ENCODE measurements at places on chromosomes 5 and 9.

DNA sequence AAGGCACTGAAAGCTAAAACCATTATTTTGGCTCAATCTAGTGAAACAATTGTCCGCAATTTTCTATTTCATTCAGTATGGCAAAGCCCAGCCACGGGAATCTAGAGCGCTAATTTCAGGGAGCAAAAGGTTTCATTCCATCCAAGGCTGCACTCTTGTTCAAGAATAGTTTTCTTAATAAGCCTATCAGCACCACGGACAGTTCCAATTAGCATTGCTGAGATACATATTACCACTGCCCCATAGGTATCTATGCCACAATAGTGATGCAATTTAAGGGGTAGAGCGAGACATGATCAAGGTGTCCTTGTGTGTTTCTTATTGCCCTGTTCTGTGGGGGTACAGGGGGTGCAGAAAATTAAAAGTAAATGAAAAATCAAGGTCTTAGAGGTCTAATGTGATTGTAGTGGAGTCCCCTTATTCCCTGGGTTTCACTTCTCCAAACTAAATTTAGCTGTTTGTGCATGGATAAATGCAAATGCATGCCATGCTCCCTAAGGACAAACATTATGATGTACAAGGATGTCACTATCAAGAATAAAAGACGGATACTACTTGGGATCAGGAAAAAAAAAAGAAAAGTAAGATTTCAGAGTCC is 45.5 kb downstream of the SPOCK1 start:
- DNase-seq: no peak

- DNase-seq: no peak
Measured at GRCh38 chr5:7926720-7927119, 57.8 kb downstream of the MTRR start.

DNA sequence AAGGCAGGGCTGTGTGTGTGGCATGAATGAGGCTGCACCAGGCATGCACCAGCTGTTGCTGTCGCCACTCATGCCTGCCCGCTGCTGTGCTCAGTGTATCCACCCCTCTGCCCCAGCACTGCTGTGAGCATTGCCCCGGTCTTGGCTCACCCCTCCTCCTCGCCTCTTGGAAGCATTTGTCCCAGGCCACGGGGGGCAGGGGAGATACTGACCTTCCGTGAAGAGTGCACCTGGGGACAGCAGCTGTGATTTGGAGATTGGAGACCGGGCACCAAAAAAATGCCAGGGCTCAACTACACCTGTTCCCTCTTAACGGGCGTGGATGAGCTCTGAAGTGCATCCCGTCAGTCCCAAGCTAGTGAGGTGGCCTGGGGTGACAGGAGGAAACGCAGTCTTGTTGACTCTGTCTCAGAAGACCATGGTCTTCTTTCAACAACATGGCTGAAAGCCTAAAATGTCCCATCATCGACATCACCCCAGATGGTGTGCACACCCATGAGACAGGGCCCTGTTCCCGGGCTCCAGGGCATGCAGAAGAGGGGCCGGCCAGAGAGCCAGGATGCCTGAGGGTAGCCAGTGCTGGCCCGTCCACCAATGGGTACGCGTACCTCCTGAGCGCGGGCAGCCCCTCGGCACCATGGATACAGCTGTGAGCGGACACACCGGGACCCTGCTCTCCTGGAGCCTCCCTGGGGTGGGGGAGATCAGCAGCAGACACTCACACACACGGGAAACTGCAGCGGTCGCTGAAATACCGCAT is 115.8 kb downstream of the COL5A1 start:
- DNase-seq: no peak

- no peak for DNase-seq
Measured at GRCh38 chr5:147904110-147904509, 2.2 kb downstream of the C5orf46 start.

DNA sequence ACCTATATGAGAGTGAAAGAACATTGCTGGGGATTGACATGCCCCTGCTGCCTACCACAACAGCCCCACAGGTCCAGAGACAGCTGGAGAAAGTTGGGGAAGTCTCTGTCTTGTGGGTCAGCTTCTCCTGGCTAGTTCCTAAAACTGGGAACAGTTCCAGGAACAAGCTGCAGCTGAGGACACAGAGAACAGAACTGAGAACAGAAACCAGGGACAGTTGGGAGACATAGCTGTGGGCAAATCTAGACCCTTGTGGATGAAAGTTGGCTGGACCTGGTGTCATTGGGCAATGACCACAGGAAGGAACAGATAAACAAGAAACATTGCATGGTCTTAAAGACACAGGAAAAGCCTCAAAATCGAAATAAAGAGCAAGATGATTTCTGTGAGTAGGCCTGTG is 58.3 kb upstream of the MOCS2 start:
- no peak for DNase-seq

- DNase-seq: no peak
Measured at GRCh38 chr5:118776755-118777154, 211.6 kb downstream of the DTWD2 start.

GRCh38 chr5:33637011-33637410 is 196.2 kb downstream of the TARS1 start:
- DNase-seq: no peak

DNA sequence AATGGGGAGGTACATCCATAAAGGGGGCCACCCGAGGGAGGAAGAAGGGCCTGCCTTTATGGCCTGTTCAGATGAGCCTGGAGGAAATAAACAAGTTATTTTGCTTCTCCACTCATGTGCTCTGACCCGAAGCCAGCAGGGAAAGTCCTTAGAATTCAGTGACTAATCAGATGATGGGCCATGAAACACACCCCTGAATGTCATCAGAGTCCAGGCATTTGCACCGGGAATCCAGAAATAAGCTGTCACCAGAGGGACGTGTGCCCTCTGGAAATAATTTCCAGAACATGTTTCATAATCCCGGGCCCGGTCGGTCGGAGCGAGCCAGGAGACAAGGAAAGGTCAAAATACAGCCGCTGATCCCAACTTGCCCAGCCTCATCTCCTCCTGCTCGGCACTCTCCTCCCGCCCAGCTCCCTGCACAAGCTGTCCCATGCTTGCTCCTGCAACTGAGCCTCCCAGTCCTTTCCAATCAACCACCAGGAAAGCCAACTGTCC is 73.6 kb upstream of the ZNF622 start:
- no peak for DNase-seq

GRCh38 chr9:71752352-71752751 is 16.0 kb downstream of the CEMIP2 start:
- no peak for DNase-seq

GRCh38 chr9:116632990-116633838 is 53.9 kb upstream of the TRIM32 start:
- no peak for DNase-seq

DNA sequence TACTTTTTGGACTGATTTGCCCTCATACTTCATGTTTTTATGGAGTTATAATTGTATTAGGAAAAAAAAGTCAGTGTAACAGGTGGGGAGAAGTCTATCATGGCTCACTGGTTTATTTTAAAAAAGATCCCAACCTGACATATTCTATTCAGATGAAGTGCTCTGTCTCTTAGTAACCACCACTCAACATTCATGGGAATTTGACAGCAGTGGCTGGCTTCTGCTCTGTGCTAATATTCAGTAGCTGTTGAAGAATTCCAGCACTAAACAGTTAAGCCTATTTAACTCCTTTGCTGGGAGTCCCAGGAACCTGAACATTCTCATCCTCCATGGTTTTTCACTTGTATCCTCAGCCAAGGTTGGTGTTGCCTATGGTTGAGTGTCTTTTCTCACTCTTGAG is 23.1 kb downstream of the CMYA5 start:
- no peak for DNase-seq

DNA sequence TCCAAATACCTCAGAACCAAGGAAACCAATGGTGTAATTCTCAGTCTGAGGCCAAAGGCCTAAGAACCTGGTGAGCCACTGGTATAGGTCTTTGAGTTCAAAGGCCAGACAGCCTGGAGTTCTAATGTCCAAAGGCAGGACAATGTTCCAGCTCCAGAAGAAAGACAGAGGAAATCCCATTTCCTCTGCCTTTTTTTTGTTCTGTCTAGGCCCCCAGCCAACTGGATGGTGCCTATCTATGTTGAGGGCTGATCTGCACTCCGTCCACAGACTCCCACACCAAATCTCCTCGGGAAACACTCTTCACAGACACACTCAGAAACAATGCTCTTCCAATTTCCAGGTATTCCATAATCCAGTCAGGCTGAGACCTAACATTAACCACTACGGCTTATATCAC is 30.1 kb downstream of the FNIP1 start:
- DNase-seq: no peak

- no peak for DNase-seq
Measured at GRCh38 chr9:111287127-111287526, 42.9 kb downstream of the OR2K2 start.

- no peak for DNase-seq
Measured at GRCh38 chr9:69149321-69149807, 24.7 kb upstream of the TJP2 start.

DNA sequence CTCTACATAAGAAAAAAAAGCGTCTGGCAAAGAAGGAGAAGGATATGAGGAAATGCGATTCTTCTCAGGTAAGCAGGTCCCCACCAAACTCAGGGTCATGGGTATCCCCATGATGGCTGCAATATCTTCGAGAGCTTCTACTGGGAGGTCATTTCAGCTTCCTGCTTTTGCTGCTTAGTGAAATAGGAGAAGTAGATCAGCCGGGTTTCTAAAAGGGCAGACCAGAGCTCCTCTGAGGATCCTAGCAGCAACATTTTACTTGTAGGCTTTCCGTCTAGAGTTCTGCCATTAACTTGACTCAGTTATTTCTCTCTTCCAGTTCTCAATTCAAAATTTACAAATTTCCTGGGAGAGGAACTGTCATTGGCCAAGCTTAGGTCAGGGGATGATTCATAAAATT is 134.7 kb downstream of the DPYSL3 start:
- DNase-seq: no peak

DNA sequence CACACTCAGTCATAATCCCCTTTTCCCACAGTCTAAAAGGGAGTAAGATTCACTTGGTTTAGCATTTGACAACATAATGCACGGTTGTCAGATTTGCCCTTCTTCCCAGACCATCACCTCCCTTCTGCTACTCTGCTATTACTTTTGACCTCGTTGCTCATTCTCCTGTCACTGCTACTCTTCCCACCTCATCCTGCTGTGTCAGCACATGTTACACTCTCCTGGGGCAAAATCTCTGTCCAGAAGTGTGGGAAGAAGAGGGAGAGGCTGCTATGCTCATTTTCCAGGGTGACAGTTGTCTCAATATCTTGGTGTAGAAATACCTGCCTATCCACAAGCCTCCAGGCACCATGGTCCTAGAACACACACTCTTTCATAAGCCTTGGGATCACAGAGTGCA is 449.9 kb upstream of the PIK3R1 start:
- DNase-seq: no peak

- DNase-seq: no peak
Measured at GRCh38 chr5:2529371-2530092, 221.9 kb downstream of the IRX2 start.

DNA sequence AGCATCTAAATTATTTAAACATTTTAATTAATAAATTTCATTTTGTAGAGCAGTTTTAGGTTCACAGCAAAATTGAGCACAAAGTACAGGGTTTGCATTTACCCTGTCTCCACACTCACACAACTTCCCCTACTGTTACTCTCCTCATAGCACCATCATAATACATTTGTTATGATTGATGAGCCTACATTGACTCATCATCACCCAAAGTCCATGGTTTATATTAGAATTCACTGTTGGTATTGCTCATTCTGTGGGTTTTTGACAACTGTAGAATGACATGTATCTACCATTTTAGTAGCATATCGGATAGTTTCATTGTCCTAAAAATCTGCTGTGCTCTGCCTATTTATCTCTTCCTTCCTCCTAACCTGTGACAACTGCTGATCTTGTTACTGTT is 411.1 kb upstream of the MPDZ start:
- DNase-seq: no peak

- no peak for DNase-seq
Measured at GRCh38 chr5:65895891-65896290, 30.5 kb upstream of the ERBIN start.

- no peak for DNase-seq
Measured at GRCh38 chr5:59275510-59276324, 617.8 kb downstream of the PDE4D start.

- DNase-seq: no peak
Measured at GRCh38 chr9:72306761-72307160, 58.2 kb downstream of the ZFAND5 start.

DNA sequence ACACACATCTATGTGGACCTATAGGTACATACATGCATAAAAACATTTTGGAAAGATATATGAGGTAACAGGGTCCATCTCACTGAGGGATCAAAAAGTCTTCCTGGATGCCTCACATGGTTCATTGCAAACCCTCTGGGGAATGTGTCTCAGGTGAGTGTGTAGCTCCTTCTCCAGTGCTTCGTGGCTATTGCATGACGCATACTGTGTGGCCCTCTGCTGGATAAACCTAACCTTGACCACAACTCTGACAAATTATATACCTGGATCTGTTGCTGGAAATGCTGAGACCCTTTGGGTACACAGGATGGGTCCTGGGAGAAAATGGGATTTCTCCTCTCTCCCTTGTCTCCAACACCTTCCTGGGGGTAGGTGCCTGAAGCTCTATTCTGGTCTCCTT is 91.9 kb downstream of the JAKMIP2 start:
- no peak for DNase-seq

GRCh38 chr5:112684121-112684520 is 53.6 kb upstream of the APC start:
- DNase-seq: no peak

DNA sequence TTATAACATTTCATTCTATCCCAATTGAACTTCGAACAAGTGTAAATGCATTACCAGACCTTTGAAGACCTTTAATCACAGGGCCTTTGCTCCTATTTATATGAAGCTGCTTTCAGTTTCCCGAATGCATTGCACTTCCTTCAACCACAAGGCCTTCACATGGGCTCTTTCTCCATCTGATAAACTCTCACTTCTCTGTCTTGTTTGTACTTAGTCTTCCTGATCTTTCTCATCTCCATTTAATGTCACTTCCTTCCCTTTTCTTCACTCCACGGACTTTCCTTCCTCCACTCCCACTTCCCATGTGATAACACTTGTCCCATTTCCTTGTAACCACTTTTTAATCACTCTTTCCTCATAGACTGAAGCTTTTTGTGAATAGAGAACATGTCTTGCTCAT is 74.3 kb upstream of the TNC start:
- no peak for DNase-seq

GRCh38 chr9:33161589-33162132 is 5.5 kb downstream of the B4GALT1 start:
- no peak for DNase-seq

DNA sequence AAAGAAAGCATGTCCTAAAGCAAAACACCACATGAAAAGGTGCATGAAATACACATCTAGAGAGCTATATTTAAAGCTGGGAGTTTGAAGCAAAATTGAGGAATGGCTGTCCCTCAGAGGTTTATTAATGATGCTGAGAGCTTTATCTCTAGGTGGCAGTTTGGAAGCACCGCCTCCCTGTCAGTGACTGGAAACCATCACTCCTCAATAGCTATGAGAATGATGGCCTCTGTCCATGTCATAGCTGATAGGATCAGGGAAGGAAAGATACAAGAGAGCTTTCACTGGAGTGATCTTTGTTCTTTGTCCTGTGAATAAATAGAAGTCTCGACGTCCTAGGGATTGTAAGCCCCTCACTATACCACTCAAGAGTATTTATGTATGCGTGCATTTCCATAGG is 110.5 kb downstream of the NUDT12 start:
- no peak for DNase-seq
